Femur (tissue), 1 donor: ENCODE measurements at places on chromosomes 13 and 19.

DNA sequence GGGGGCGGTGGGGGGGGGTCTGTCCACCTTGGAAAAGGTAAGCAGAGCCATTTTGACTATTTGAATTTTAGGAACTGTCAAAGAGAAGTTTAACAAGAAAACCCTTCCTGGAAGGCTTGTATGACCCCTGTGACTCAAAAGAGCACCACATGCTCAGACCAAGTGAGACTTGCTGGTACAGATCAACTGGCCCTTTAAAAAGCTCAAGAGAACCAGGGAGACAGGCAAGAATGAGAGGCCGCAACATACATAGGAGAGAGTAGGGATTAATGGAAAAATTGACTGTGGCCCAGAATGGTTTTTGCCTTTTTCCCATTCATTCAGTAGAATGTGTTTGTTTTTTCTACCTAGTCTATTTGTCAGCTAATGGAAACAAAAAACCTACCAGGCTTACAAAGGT lies 26.2 kb upstream of the ATP8A2 start:
- no peak for DNase-seq

DNA sequence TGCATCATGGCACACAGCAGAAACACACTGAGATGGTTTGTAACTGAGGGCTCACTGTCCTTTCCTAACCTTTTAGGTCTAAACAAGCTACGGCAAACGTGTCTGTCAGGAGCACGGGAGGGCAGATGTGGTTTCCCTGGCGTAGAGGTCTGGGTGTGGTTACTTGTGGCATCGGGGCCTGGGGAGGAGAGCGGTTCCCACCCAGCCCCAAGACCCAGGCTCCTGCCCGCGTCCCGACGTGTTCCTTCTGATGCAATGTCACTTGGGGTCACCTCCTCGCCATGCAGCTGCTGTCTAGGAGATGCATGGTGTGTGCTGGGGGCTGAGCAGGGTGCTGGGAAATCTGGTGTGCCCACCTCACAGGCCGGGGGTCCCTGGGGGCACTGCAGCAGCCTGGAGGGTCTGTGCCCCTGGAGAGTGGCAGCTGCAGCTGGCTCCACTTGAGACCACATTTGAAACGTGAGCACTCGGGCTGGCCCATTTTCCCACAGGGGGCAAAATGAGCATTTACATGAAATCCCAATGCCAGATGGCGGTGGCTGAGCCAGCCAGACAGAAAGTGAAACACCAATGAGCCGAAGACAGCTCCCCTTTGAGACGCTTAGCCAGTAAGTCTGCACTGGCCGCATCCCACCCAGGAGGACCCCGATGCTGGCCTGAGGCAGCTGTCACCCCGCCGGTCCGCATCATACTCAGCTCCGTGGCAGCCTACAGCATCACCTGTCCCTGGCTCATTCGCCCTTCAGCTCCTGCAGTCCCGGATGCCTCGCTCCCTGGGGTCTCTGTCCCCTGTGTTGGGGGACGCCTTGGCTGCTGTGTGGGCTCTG lies 22.3 kb upstream of the MYDGF start:
- no peak for DNase-seq

DNA sequence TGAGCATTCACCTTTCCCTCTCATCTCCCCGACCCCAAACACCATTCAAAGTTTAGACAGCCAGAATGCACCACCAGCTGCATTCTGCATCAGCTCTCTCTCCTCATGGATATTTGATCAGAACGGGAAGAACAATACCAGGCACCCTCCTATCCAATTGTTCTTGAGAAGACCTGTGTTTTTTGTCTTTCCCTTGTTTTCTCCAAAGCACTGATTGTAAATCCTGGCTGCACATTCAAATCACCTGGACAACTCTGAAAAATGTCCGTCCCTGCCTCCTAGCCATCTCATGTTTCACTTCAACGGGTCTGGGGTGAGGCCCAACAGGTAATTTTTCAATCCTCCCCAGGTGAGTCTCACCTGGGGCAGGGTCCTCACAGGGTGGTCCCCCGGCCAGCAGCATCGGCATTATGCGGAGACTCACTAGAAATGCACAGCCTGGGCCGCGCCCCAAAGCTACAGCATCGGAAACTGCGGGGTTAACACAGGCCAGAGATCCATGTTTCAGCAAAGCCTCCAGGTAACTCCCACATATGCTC lies 5.5 kb downstream of the IRS2 start:
- no peak for DNase-seq

- DNase-seq = no peak
These were observed 8.6 kb downstream of the ANO8 start for GRCh38 chr19:17325881-17326594.

- DNase-seq = no peak
These were observed 22.2 kb downstream of the COL4A2 start for GRCh38 chr13:110329258-110329657.

- DNase-seq = no peak
These were observed 861.2 kb downstream of the UQCRFS1 start for GRCh38 chr19:28351761-28352160.

- DNase-seq = no peak
These were observed 44.5 kb downstream of the ACTN4 start for GRCh38 chr19:38691938-38692457.

- DNase-seq = no peak
These were observed 220.5 kb downstream of the TM9SF2 start for GRCh38 chr13:99721606-99722337.

DNA sequence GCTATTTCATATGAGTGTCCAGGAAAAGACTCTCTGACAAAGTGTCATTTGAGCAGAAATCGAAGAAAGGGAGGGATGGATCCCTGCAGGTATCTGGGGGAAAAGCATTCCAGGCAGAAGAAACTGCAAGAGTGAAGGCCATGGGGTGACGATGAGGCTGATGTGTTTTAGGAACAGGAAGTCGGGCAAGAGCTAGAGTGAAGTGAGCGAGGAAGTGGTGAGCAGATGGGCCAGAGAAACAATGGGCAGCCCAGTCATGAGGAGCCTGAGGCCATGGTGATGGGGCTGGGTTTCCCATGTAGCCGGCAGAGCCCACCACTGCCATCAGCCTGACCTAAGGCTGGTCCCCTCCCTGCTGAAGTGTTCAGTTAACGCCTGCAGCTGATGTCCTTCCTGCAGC lies 150.2 kb downstream of the TNFSF13B start:
- no peak for DNase-seq

DNA sequence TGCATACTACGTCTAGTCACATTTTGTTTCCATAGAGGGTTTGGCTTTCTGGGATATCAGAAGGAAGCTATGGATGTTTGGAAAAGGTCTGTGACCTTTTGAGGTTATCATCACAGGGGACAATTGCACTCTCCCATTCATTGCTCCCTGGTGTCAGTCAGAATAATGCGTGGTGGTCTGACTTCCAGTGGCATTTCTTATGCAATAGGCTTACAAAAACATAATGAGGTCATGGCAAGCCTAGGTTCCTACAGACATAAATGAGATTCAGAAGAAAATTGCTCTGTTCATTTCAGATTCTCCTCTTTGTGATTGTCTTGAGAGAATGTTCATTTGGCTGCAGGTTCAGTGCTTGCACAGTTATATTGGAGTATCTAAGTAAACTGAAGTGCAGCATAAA lies 54.6 kb downstream of the ARHGAP35 start:
- no peak for DNase-seq

- DNase-seq = no peak
These were observed 60.9 kb downstream of the FRY start for GRCh38 chr13:32092496-32092895.

DNA sequence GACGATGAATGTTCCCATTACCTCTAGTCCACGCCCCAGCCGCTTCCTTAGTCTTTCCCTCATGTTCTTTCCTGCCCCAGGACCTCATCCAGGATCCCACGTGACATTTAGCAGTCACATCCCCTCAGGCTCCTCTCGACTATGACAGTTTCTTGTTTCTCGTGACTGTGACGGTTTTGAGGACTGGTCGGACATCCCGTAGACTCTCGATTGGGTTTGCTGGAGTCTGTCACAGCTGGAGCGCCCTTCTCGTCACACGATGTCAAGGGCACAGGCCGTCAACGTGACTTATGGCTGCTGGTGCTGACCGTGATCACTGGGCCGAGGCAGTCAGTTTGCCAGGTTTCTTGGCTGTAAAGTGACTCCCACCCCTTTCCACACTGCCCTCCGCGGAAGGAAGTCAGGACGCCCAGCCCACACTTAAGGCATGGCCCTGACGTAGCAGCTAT lies 22.8 kb downstream of the ELAVL1 start:
- DNase-seq = no peak

DNA sequence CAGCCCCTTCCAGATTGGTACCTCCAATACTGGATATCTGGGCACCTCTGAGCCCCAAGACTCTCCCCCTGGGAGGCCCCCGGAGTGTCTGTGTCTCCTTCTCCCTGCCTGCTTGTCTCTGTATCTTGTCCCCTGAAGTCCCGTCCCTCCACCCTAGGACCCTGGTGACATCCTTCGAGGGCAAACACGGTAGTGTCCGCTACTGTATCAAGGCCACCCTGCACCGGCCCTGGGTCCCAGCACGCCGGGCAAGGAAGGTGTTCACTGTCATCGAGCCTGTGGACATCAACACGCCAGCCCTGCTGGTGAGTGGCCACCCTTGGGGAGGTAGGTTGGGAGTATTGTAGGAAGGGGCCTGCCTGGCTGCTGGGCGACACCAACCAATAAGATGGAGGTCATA lies 844 bp downstream of the ARRDC2 start:
- no peak for DNase-seq

GRCh38 chr13:36668316-36668715 lies 5.5 kb upstream of the SERTM1 start:
- no peak for DNase-seq

- DNase-seq = no peak
These were observed 904.8 kb upstream of the PCDH20 start for GRCh38 chr13:62320129-62321108.

GRCh38 chr13:61413572-61414535 lies 1.8 kb downstream of the PCDH20 start:
- DNase-seq = no peak

DNA sequence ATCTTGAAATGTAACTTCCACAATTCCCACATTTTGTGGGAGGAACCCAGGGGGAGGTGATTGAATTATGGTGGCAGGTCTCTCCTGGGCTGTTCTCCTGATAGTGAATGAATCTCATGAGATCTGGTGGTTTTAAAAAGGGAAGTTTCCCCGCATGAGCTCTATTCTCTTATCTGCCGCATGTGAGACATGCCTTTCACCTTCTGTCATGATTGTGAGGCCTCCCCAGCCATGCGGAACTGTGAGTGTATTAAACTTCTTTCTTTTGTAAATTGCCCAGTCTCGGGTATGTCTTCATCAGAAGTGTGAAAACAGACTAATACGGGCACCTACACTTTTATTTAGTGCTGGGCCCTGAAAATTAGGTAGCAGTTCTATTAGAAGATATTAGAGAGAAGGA lies 45.8 kb downstream of the TNFSF13B start:
- no peak for DNase-seq

DNA sequence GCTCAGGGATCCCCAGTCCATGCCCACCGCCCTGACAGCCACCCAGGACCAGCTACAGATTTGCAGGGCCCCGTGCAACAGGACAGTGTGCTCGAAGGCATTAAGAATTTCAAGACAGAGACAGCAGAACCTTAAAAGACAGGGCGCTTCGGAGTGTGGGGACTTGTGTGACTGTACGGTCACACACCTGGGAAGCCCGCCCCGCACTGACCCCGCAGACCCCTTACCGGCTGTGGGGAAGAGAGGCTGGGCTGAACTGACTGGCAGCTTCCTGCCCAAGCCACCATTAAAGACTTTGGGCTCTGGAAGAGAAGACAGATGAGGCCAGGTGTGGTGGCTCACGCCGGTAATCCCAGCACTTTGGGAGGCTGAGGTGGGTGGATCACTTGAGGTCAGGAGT lies 14.4 kb downstream of the STAP2 start:
- no peak for DNase-seq

- DNase-seq = no peak
These were observed 51.8 kb downstream of the CRTC1 start for GRCh38 chr19:18735324-18735723.

DNA sequence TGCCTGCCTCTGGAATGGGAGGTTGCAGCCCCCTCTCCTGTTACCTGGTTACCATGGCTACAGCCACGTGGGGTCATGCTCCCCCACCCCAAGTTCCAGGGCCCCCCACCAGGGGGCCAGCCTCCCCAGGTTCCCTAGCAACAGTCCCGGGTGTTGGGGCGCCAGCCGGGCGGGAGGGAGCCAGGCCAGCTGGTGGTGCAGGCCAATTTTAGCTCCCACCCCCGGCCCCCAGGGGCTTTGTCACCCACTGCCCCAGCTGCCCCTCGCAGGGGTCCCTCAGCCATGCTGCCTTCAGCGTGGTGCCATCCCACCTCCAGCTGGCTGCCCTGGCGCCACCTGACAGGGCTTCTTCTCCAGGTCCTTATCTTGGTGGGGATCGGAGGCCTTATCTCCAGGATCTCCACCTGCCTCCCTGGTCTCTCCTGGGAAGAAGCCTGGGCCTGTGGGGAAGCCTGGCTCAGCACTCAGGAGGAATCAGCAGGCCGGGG lies 3.0 kb downstream of the MARK4 start:
- no peak for DNase-seq

- DNase-seq = peak; percentile 28
These were observed 1832.8 kb upstream of the MIR17HG start for GRCh38 chr13:89514534-89515312.

DNA sequence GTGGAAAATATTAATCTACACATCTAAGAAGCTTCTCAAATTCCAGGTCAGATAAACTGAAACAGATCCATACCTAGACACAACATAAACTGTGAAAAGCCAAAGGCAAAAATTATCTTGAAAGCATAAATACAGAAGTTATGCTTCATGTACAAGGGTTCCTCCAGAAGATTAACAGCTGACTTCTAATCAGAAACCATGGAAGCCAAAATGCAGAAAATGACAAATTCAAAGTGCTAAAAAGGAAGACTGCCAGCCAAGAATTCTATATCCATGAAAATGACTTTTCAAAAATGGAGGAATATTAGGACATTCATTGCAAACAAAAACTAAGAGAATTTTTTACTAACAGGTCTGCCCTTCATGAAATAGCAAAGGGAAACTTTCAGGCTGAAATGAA lies 72.8 kb downstream of the MYO16 start:
- no peak for DNase-seq

GRCh38 chr19:12792853-12793289 lies 1.6 kb downstream of the JUNB start:
- DNase-seq = no peak

- DNase-seq = peak; percentile 94
These were observed 51.7 kb upstream of the KLF2 start for GRCh38 chr19:16272945-16273344.
